CD4-positive, alpha-beta T cell treated with Interleukin-12 subunit alpha and Interleukin-12 subunit beta, for 1 hour (primary cell): ENCODE measurements at places on chromosomes 16 and 17.

DNA sequence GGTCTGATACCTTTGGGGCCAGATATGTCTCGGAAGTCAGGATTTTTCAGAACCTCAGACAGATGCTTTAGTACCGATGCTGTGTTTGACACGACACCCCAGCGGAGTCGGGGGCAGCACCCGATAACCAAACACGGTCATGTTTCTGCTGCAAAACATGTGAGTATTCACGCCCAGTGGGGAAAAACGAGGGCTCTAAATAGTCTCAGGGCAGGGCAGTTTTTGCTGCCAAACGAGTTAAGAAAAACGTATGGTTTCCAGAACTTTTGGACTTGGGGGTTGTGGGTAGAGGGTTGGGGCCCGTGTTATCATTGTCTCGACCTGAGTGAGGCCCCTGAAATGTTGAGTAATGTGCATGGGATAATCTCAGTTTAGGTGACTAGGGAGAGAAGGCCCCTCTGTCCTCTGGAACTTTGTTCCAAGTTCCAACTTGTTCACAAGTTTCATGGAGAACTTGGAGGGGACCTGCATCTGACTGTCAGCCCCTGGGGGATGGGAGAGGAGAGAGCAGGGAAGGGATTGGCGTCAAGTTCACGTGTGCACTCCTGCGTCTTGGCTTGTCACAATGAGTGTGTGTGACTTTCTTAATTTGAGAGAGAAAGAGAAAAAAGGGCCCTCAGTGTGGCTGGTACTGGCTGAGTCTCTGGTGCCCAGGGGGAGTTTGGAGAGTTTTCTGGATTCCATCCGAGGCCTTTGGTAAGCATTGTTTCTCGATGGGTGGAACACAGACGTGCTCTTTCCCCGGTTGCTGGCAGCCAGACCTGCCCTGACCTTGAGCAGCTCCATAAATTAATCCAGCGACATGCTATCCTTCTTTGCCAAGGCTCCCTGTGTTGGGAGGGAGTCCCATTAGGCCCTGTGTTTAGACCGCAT is 83.9 kb upstream of the CIBAR2 start:
- no peak for DNase-seq

- DNase-seq = no peak
Observed at GRCh38 chr16:30980959-30981358, 4.0 kb upstream of the HSD3B7 start.

DNA sequence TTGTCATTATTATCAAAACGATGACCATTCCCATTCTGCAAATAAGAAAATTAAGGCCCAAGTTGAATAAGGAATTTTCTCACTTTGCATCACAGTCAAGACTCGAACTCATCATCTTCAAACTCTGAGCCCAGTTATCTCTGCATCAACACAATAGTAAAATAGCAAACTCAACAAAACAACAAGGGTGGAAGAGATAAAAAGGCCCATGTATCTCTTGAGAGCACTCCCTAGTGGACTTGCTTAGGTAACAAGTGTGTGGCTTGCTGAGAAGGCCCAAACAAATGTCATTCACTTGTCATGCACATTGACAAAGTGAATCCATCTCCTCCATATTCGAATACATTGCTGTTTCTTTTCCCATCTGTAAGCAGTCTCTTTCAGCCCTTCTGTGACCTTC is 412.0 kb upstream of the MAF start:
- no peak for DNase-seq

- DNase-seq = no peak
Observed at GRCh38 chr17:65190467-65191097, 53.4 kb downstream of the RGS9 start.

- no peak for DNase-seq
Observed at GRCh38 chr17:28550858-28551257, 1.6 kb downstream of the UNC119 start.

DNA sequence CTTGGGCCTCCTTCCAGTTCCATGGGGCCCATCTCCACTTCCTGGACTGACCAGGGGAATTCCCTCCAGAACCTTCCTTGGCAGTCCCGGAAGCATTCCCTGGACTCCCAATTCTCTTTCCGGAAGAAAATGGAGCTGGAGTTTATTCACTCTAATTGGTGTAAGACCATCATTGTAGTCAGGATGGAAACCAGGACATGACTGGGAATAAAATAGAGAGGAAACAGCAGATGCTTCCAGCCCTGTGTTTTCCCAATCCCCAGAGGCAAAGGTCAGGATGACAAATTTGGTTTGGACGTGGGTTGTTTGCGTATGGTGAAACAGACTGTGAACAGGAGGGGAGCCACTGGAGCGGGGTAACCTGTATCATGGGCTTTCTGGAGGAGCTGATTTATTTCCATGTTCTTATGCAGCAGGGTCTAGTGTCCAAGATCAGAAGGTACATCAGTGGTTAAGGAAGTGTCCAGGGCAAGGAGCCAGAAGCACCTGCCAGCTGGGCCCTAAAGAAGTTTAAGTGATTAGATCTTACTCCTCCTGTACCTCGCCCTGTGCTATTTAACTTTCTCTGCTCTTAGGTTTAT is 8.5 kb upstream of the LONP2 start:
- no peak for DNase-seq

DNA sequence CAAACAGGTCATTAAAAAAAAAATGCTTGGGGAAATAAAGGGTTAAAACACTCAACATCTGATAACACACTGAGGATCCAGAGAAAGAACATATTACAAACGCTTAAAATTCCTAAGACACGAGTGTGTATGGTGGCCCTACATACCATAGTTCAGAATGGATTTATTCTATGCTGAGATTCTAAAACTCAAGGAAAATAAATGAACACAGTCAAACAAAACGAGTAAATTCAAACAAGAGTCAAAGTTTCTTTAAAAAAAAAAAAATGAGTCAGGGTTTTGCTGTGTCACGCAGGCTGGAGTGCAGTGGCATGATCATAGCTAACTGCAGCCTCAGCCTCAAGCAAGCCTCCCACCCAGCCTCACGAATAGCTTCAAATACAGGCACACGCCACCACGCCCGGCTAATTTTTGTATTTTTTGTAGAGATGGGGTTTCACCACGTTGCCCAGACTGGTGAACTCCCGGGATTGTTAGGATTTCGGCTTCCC is 17.4 kb downstream of the CRK start:
- DNase-seq = no peak

- DNase-seq = no peak
Observed at GRCh38 chr17:81084680-81085419, 49.9 kb downstream of the BAIAP2 start.
